ENCODE measurements at places on chromosomes 1 and 21.

DNA sequence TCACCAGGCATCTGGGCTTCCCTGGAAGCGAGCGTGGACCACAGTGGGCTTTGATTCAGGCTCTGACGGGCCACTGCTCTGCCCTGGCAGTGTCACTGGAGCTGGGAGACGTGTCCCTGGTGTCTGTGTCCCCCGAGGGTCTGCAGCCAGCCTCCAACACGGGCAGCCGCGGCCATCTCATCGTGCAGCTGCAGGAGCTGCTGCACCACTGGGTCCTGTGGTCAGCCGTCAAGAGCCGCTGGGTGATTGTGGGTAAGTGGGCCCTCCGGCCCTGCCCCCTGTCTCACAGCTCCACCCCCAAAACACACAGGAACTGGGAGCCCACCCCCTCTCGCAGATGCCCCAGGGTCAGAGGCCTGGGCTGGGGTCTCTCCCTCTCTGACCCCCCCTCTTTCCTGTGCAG, 40.7 kb downstream of the DISP3 start:
- no peak for DNase-seq

DNA sequence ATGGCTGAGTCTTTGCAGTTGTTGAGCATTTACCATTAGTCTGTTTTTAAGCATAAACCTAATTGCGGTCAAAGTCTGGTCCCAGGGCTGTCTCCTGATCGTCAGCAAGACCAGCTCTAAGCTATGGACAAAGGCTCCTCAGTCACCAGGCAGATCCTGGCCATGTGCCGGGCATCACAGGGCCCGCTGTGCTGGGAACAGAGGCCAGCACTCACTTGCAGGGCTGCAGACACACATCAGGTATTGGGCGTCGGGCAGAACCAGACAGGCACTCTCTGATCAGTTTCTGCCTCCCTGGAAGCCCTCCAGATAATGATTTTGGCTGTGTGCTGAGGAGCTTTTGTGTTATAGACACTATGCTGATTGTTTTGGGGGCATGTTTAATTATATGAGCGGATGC, 26.6 kb downstream of the TMEM51 start:
- no peak for DNase-seq

DNA sequence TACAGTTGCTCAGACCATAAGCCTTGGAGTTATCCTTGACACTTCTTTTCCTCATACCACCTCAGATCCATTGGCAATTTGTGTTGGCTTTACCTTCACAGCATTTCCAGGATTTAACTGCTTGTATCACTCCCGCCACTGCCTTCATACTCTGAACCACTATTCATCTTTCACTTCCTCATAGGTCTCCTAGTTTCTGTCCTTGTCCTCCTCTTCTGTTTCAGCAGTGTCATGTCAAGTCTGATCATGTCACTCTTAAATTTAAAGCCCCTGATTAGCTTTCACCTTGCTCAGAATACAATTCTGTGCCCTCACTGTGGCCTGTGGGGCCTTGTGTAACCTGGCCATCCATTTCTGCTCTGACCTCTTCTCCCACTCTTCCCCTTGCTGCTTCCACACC, 34.7 kb upstream of the C1orf115 start:
- no peak for DNase-seq

- DNase-seq: no peak
These were observed 321.0 kb downstream of the PLPP3 start for GRCh38 chr1:56258371-56258770.

DNA sequence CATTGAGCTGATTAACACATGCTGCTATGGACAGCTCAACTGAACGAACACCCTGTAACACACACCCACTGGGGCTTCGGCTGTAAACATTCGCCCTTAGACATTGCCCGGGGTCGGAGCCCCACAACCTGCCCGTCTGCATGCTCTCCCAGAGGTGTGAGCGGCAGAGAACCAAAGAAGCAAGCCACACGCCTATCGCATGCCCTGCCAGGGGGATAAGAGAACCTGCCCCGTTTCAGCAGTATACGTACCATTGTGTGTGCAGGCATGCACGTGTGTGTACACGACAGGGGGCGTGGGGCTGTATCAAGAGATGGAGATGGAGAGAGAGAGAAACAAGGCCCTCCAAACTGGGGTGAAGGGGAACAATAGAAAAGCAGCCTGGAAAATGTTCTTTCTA, 9.9 kb upstream of the DESI2 start:
- no peak for DNase-seq
